Stimulated activated CD8-positive, alpha-beta memory T cell treated with anti-CD3 and anti-CD28 coated beads, Interleukin-4, amount 100 ng/mL, for 1 hour (primary cell): ENCODE measurements at places on chromosomes 2 and 18.

DNA sequence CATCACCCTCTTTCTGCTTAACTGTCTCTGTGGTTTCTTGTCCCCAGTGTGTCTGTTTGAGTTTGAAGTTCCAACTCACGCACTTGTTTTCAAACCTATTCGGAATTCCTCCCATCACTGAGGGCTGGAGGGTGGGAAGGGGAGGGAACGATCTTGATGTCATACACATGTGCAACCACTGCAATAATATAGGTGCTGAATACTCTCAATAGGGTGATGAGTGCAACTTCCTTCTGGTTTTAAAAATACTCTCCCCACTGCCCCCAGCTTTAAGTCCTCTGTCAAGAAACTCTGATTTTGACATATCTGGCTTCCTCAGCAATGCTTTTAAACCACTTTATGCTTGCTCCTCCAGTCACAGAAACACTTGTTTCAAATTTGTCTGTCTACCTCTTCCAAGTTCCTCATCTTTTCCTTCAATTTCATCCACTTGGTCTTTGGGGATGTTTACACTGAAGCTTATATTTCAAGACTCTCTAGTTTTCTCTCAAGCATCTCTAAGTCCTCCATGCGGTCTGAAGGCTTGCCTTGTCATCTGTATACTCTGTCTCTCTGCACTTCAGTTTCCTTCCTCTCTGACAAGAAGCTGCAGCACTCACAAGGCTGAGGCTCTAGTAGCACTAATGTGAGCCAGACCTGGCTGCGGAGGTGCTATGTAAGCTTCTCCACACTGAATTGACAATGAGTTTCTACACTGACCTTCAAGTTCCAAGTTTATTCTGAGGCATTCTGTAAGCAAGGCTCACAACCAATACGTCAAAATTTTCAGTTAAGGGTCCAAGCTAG, 422.3 kb downstream of the ZEB2 start:
- no peak for DNase-seq

GRCh38 chr2:205273627-205274026, 408.7 kb upstream of the NRP2 start:
- no peak for DNase-seq

GRCh38 chr2:51218047-51218446, 186.1 kb upstream of the NRXN1 start:
- DNase-seq = no peak

GRCh38 chr2:54546923-54547720, 91.0 kb downstream of the SPTBN1 start:
- DNase-seq = no peak

- no peak for DNase-seq
Measured at GRCh38 chr2:223086370-223086981, 34.5 kb downstream of the KCNE4 start.

DNA sequence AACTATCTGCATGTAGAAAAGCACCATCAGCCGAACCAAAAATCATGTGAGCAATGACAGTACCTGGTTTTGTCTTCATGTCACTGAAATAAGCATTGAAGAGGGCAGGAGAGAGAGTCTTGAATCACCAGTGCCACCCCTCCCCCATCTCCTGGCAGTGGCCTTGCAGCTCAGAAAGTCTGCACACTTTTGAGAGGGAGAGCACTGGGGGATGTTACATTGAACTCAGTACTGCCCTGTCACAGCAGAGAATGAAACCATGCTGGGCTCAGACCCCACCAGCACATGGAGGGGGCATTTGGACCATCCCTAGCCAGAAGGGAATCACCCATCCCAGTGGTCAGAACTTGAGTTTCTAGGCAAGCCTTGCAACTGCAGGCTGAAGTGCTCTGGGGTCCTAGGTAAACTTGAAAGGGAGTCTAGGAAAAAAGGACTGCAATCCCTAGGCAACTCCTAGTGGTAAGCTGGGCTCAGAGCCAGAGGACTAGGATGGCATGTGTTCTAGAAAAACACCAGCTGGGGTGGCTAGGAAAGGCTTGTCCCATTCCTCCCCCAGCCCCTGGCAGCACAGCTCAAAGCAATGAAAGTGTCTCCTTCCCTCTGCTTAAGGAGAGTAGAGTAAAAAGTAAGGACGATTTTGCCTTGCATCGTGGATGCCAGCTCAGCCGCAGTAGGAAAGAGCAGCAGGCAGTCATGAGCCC, 259.9 kb upstream of the MYT1L start:
- no peak for DNase-seq
